ENCODE measurements at places on chromosomes 11 and 22. TPM values are rescaled to one million over a fixed set of nuclear protein-coding genes. Genes with fewer than 3 reads are reported as not detected.

The IGSF22 gene
- polyA plus RNA-seq = 0.27 TPM

The DNAJB7 gene
- polyA plus RNA-seq = 0.54 TPM

The MPZL3 gene
- 3.0 TPM for polyA plus RNA-seq

The MEI1 gene
- 16.8 TPM for polyA plus RNA-seq

The CARD10 gene
- 129 TPM for polyA plus RNA-seq

The KCNK4 gene
- polyA plus RNA-seq = not detected

The TCIRG1 gene
- polyA plus RNA-seq = 79.1 TPM

The CATSPERZ gene
- polyA plus RNA-seq = 0.58 TPM

The AMBRA1 gene
- 15.8 TPM for polyA plus RNA-seq

The NRIP3 gene
- 0.21 TPM for polyA plus RNA-seq

The OSBP gene
- polyA plus RNA-seq = 22.2 TPM

The SHISAL1 gene
- under 0.01 TPM for polyA plus RNA-seq

The KIF18A gene
- 0.22 TPM for polyA plus RNA-seq

The GRIA4 gene
- polyA plus RNA-seq = 22.9 TPM

The PRODH gene
- polyA plus RNA-seq = 14.3 TPM

The CARD18 gene
- not detected for polyA plus RNA-seq

The MMP1 gene
- 4.6 TPM for polyA plus RNA-seq

The FGF4 gene
- not detected for polyA plus RNA-seq

The TRIM5 gene
- 10.4 TPM for polyA plus RNA-seq

The ANKK1 gene
- polyA plus RNA-seq = 0.18 TPM

The TRIM34 gene
- 8.1 TPM for polyA plus RNA-seq

The BTBD18 gene
- polyA plus RNA-seq = not detected

The LRRC56 gene
- polyA plus RNA-seq = 0.89 TPM

The MAPK8IP2 gene
- 1.4 TPM for polyA plus RNA-seq

The TMEM218 gene
- 10.5 TPM for polyA plus RNA-seq

The OR5M10 gene
- not detected for polyA plus RNA-seq

The KRTAP5-10 gene
- polyA plus RNA-seq = not detected

The SPI1 gene
- 10.3 TPM for polyA plus RNA-seq

The TMPRSS6 gene
- polyA plus RNA-seq = 2.2 TPM

The THAP7 gene
- polyA plus RNA-seq = 27.0 TPM

The OR5P2 gene
- not detected for polyA plus RNA-seq

The HMOX1 gene
- polyA plus RNA-seq = 91.0 TPM

The FGF19 gene
- not detected for polyA plus RNA-seq

The MS4A5 gene
- polyA plus RNA-seq = not detected

The C11orf71 gene
- 12.1 TPM for polyA plus RNA-seq

The CNGA4 gene
- not detected for polyA plus RNA-seq

The ISX gene
- polyA plus RNA-seq = 131 TPM

The TEAD1 gene
- polyA plus RNA-seq = 4.2 TPM

The GAL3ST3 gene
- polyA plus RNA-seq = not detected

The MOV10L1 gene
- polyA plus RNA-seq = 2.1 TPM

The CD3E gene
- 5.9 TPM for polyA plus RNA-seq

The PRR33 gene
- 0.01 TPM for polyA plus RNA-seq

The CARNS1 gene
- polyA plus RNA-seq = 0.84 TPM

Measured in small intestine (tissue), 16 donors.